ENCODE measurements at places on chromosomes 16 and 17.

GRCh38 chr16:67726106-67727034 is 7.3 kb upstream of the GFOD2 start:
- no peak for DNase-seq

DNA sequence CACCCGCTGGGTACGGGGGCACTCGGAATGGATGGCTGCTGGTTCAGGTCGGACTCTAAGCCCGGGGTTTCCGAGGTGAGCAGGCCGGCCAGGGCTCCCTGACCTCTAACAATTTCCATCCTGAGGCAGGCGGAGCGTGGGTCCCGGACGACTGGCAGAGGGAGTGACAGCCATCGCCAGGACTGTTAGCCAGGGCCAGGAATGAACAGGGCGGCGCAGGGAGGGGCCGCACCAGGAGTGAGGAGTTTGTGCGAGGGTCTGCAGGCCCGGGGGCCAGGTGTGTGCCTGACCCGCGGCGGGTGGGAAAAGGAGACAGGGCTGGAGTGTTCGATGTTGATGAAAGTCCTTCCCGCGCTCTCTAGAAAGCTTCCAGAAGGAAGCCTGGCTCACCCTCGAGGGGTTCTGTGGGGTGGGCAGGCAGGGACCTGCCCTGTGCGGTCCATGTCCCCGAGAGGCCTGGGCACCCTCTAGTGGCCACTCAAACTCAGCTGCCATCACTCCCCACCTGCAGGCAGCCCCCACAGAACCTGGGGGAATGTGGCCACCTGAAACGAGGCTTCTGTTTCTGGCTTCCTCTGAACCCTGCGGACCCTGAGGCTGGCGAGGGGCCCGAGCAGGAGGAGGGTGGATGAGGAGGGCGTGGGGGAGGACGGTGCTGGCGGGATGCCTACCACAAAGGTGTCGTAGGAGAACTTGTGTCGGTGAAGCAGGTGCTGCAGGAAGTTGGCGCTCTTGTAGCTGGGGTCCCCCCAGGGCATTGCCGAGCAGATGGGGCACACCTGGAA is 8.2 kb downstream of the RNF166 start:
- no peak for DNase-seq

DNA sequence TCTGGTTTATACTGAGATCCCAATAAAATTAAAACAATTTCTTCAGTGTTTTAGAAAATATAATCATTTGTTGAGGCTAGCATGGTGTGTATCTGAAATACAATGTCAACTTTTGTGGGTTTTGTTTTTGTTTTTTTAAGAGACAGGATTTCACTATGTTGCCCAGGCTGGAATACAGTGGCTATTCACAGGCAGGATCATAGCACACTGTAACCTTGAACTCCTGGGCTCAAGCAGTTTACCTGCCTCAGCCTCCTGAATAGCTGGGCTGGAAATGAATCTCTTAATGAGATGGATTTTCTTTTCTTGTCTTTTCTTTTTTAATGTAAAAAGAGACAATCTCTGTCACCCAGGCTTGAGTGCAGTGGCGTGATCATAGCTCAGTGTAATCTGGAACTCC is 12.1 kb downstream of the DDX42 start:
- DNase-seq, result no peak

- DNase-seq, result no peak
Observed at GRCh38 chr17:60354223-60354622, 37.7 kb downstream of the USP32 start.

GRCh38 chr16:88896238-88897070 is 30.0 kb upstream of the PABPN1L start:
- DNase-seq, result no peak

GRCh38 chr17:11404431-11405276 is 163.6 kb downstream of the SHISA6 start:
- no peak for DNase-seq

DNA sequence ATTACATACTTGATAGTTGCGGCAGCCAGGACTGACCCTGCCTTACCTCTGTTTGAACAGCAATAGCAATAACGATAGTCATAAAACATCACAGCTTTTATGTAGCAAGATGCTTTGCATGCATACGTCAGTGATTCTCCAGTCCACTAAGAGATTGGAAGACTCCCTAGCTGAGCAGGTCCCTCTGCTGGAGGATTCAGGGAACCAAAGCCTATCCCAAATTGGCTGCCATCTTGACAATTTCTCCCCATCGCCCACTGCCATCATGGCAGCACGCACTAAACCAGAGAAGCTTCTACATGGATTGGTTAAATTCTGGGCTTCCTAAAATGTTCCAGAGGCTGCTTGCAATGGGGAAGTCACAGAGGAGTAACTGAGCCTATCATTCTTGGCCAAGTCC is 360.6 kb upstream of the XYLT1 start:
- DNase-seq, result no peak
